ENCODE measurements at places on chromosomes 12 and 14.

- no peak for DNase-seq
Measured at GRCh38 chr12:112927925-112928324, 10.3 kb upstream of the OAS3 start.

DNA sequence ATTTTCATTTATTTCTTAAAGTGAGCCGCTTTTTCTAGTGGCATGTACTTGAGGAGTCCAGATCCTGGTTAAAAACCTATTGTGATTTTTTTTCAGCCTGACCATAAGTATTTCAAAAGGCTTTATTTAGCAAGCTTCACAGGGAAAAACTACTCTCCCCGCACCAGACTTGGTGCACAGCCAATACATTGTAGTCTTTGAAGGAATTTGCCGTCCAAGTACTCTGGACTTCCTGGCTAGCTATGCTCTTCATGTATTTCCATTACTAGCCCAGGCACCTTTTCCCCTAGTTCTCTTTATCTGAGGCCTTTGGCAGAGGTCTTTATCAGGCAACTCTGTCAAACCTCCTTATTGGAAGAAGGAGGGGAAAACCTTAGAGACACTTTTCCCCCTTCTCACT, 234.7 kb downstream of the CCDC91 start:
- no peak for DNase-seq

DNA sequence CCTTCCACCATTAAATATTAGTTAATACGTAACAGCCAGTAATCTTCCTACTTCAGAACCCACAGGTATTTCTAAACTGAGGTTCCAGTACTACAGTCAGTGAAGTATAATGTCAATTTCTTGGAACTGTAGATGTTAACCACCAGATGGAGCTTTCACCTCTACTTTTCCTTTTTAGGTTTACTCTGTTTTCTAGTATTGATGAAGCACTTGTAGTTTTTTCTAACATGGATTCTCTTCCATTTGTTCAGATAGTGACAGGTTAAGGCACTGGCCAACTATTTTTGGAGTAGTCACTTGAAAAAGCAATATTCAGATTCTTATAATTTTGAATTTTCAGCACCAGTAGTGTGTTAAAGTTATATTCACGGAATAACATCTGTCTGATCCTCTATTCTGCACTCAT, 4.6 kb upstream of the SEC23A start:
- DNase-seq = no peak

GRCh38 chr14:89702073-89702875, 252.3 kb downstream of the EFCAB11 start:
- DNase-seq = no peak

- no peak for DNase-seq
Measured at GRCh38 chr12:102197789-102198188, at the start of gene PMCH. TSS of gene PMCH (minus strand) at chr12:102197833. CDS start at chr12:102197770, 63 bp downstream.

DNA sequence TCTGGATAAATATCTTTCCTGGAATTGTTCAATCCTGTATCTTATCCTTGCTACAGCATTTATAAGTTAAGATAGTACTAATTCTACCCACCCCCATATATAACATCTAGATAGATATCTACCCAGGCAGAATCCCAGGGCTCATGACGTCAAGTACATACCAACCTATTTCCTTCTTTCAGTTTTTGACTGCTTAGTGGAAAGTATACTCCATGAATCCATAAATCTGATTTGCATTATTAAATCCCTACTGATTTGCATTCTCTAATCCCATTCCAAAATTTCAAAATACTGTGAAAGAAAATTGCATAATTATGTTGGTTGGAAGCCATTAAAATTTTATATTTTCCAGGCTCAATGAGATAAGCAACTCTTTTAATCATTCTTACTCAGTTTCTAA, 111.7 kb downstream of the KITLG start:
- no peak for DNase-seq

- DNase-seq = no peak
Measured at GRCh38 chr12:57164966-57165625, 17.7 kb upstream of the LRP1-AS start.

DNA sequence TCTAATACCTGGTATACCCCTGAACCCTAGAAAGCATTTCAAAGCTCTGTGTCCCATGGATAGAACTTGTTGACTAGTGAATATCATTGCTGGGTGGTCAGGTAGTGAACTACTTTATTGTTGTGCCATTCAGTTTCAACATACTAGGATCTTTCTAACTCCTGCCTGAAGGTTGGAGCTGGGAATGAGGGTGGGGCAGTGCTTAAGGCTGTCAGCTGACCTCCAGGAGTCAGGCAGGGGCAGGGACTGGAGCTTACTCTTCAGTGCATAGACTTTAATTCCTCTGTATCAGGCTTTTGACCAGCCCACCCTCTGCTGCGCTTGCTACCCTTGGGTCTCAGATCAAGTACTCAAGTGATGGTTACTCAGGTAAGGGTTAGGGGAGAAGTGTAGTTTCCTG, 102.6 kb upstream of the RFX4 start:
- no peak for DNase-seq

DNA sequence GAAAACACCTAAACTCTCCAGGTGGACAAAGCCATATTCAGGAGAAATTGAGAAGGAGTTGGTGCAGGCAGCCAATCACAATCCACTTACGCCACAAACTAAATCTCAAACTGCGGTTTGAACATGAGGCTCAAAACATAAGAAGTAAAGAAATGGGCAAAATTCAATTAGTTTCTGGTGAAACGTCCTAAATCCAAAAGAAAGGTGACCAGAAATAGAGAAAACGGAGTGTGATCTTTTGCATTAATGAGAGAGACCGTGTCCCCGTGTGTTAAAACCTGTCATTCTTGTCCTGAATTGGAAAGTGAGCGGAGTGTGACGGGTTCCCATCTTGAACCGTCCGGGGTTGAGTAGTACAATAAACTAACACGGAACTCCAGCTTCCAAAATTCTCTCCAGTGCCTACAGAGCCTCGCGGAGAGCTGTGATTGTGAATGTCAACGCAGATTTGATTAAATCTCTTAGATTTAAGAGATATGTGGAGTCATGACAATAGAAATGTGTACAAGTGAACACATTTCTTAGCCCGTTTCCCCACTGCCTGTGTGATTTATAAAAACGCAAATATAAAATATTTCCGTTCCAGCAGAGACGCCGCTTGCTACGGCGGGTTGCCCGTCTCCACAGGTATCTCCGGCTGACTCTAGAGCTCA, 595 bp upstream of the METAP2 start:
- DNase-seq = no peak

DNA sequence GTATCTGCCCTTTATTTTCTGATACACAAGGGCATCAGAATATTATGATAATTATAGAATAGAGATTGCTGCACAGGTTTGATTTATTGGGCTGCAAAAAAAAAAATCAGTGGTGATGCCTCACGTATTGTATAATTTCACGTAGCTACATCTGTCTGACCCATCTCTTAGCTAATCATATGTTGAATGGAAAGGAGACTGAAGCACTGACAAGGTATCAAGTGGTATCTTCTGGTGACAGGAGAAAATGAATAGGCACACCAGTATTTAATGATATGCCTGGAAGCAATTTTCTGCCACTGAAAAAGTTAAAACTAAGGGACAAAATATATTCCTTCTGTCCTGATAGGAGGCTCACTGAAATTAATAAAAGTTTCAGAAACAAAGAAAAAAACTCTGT, 837.2 kb upstream of the FBXO33 start:
- no peak for DNase-seq
